Activated CD8-positive, alpha-beta T cell treated with anti-CD3 and anti-CD28 coated beads for 36 hours (primary cell): ENCODE measurements at places on chromosomes 2 and 18.
A peak's percentile ranks its signal among the peaks of the same experiment; 100 is the strongest.

- DNase-seq: peak; percentile 33
Observed at GRCh38 chr2:134169788-134170187, 84.1 kb upstream of the MGAT5 start.

DNA sequence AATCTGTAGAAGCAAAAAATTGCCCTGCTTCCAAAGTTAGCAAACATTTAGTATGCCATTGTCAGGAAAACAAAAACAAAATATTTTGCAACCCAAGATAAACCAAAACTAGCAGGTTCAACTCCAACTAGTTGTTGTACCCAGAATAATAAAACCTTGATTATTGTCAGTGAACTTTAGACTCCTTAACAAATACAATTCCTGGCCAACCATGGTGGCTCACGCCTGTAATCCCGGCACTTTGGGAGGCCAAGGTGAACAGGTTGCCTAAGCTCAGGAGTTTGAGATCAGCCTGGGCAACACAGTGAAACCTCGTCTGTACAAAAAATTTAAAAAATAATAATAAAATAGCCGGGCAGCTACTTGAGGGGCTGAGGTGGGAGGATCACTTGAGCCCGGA, 87.5 kb upstream of the MSH2 start:
- DNase-seq: no peak

DNA sequence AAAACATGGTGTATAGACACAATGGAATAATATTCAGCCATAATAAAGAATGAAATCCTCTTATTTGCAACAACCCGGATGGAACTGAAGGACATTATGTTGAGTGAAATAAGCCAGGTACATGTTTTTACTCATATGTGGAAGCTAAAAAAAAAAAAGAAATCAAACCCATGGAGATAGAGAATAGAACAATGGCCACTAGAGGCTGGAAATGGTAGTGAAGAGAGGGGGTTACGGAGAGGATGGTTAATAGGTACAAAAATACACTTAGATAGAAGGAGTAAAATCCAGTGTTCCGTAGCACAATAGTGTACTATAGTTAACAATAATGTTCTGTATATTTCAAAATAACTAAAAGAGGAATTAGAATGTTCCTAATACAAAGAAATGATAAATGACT, 12.8 kb upstream of the KIAA2012 start:
- no peak for DNase-seq

DNA sequence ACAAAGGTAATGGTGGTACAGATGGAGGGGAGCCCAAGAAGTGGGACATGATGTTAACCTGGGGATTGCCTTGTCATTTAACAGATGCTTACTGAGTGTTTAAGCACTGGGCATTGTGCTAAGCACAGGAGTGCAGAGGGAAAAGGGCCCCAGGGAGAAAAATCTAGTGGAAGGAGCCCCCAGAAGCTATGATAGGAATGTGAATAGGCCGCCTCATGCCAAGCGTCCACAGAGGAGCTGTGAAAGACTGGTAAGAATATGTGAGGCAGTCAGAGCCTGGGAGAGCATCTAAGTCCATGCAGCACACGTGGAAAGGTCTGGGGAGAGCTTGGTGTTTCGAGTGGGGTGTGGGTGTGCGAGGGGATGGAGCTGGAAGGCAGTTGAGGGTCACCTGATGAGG, 5.5 kb downstream of the ZNF532 start:
- DNase-seq: no peak

DNA sequence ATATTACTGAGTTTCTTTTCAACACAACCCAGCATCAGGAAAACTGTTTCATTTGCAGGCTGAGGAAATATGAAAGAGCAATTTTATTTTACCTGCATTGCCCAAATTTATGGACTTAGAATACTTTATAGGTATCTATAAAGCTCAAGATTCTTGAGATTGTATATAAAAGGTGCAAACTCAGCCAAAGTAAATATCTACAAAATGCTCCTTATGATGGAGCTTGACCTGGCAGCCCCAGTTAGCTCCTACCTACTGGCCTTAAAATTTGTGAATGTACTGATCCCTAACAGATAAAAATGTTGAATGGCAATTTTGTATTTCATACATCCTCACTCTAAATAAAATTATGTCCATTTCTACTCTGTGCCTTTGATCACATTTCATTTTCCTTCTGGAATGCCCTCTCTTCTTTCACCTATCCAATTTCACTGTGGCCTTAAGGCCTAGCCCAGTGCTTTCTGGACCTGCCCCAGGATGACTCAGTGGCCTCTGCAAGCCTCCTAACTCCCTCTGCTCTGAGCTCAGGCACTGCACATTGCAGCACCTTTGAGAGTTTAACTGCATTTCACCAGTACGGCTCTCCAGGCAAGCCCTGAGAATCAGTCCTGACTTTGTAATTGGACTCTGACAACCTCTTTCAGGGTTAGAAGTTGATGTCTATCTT, 125.9 kb downstream of the ANTXR1 start:
- no peak for DNase-seq

DNA sequence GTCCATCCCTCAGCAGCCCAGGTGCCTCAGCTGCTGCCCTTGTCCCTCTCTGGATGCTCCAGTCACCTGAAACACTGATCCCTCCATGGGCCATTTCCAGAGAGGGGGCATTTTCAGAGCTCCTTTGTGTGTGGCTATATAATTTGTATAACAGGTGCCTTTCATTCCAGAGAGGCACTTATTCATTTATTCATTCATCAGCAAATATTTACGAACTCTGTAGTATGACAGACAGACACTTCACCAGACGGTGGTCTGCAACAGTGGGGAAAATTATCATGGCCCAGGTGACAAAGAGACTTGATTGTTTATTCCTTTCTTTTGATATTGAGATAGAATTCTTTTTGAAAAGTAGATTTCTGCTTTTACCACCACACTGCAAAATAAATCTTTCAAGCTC, 361.7 kb downstream of the TMEM182 start:
- no peak for DNase-seq

DNA sequence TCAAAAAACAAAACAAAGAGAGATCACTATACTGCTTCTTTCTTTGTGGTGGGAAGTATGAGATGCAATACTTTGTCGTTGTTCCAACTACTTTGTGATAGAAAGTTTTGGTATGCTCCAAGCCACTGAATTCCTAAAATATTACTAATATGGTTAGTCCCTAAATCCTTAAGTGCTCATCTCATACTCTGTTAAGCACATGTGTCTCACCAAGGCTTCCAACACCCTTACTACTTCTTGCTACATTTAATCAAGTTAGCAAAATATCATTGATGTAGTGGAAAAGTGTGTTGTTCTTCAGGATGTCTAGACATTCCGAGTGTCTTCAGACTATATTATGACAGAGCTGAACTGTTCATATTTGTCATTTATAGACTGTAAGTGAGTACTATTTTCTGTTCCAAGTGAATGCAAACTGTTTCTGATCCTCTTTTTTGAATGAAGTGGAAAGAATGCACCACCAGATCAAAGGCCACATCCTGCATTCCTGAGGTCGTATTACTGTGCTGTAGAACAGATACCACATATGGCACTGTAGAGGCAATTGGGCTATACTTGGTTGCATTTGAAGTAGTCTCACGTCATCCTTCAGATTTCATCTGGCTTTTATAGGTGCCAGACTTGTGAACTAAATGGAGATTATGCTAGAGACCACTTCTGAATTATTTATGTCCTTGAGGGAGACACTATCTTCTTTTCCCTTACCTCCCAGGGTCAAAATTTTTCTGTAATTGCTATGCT, 298.4 kb upstream of the ZNF521 start:
- DNase-seq: no peak

GRCh38 chr2:68190991-68191731, 33.5 kb downstream of the PNO1 start:
- DNase-seq: no peak

DNA sequence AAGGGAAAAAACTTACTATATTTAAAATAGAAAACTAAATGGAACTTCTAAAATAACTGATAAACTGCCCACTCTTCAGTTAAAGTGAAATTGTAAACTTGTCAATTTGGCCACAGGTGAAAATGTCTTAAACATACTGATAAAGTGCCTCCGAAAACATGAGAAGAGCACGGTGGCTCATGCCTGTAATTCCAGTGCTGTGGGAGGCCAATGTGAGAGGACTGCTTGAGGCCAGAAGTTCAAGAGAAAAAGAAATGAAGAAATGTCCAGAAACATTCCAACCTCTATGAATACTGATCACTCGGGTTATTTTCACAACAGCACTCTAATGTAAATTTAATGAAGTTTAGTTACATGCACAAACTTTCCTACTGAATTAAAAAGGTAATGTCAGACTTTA, 63.4 kb upstream of the DNER start:
- no peak for DNase-seq

GRCh38 chr2:224982226-224982625, 60.0 kb downstream of the DOCK10 start:
- DNase-seq: no peak

GRCh38 chr18:62288665-62289008, 36.5 kb upstream of the TNFRSF11A start:
- no peak for DNase-seq

DNA sequence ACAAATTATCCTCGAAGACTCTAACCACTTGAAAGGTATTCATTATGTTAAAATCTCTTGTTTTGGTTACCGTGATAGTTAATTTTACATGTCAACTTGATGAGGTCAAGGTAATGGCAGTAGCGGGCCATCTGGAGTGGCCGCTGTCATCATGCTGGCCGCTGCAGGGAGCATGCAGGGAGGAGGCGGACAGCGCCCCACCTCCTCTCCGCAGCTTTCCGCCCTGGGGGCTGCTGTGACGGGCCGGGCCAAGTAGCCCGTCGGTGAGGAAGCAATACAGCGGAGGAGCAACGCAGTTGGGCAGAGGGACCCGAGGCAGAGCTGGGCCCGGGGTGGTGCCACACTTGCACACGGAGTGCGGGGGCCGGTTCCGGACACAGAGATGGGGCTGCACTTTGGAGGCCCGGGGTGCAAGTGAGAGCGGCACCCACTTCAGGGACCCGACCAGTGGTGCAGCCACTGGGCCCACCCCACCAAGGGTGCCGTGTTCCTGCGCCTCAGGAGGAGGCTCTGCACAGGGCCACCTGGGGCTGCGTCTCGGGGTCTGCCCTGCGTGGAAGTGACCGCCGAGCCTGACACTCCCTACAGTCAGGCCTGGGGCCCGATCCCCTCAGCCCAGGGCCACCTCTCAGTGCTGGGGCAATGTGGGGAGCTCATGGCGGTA, 452.4 kb downstream of the LRATD1 start:
- DNase-seq: no peak

GRCh38 chr2:138564586-138565229, 63.1 kb downstream of the SPOPL start:
- no peak for DNase-seq

GRCh38 chr18:28281400-28281799, 104.5 kb upstream of the CDH2 start:
- DNase-seq: no peak

- DNase-seq: peak; percentile 11
Observed at GRCh38 chr2:46299365-46300263, 2.4 kb downstream of the EPAS1 start.

DNA sequence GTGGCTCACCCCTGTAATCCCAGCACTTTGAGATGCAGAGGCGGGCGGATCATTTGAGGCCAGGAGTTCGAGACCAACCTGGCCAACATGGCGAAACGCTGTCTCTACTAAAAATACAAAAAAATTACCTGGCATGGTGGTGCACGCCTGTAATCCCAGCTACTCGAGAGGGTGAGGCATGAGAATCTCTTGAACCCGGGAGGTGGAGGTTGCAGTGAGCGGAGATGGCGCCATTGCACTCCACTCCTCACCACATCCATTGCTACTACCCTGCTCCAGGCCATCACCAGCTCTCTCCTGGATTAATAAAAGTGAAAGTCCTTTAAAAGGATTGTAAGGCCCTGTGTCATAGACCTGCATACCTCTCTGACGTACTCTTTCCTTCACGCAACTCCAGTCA, 1.2 kb downstream of the RMP24 start:
- no peak for DNase-seq

- no peak for DNase-seq
Observed at GRCh38 chr2:147511491-147511948, 333.3 kb upstream of the ACVR2A start.

- no peak for DNase-seq
Observed at GRCh38 chr18:61845197-61845596, 47.6 kb downstream of the RNF152 start.

- no peak for DNase-seq
Observed at GRCh38 chr18:32884543-32884942, 111.7 kb upstream of the KLHL14 start.
